ENCODE measurements at places on chromosomes 1 and 21.

DNA sequence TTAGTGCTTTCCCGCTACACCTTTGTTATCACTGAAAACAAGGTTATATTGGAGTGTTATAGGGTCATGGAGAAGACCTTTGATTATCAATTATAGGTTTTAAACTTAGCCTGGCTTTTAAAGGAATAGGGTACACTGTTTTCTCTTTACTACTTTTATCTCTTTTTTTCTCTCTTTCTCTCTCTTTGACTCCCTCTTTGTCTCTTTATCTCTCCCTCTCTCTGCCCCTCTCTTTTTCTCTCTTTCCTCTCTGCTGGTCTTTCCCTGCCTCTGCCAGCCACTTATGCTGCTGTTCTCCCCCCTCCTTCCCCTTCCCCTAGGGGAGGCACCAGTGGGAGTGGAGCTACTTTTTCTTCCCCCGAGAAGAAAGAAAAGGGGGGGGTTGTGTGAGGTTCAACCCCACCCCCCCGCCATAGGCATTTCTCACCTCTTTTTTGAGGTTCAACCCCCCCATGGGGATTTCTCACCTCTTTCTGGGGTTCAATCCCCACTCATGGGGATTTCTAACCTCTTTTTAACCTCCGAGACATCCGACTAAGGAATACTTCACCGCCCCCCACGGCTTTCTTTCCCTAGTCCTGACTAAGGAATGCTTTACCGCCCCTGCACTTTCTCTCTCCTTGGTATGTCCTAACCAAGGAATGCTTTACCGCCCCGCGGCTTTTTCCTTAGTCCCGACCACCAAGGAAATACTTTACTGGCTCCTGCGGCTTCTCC lies 17.2 kb upstream of the ZBTB8B start:
- no peak for ATAC-seq

DNA sequence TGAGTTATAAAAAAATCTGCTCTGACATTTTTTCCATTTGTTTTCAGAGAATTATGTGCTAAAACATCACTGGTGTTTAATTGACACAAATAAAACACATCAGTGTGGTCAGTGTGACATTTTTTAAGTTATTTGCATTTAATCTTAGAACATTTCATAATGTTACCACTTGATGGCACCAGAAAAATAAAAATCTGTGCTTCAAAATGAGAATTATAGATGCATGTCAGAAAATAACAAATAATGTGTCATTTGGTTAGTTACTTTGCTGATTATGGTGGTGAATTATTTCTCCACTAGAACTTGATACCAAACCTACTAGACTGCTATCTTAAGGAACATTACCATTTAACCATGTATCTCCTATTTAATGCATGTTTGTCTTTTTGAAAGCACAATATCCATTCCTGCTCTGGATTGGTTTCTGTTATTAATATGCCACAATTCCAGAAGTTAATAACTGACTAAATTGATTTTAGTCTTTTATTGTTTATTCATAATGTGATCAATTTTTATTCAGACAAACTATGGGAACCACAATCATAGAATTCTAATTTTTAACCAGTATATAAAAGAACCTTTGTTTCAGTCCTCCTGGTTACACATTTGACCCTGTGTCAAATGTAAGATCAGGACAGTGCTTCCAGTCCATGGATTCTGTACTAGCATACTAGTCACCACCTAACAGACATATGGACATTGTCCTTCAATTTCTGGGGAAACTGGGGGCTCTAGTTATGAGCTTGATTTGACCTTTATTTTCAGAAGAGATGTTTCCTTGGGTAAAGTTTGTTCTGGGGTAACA lies 81.0 kb downstream of the RPS6KC1 start:
- no peak for ATAC-seq

- ATAC-seq: no peak
These were observed 167.7 kb upstream of the USP24 start for GRCh38 chr1:55382806-55383305.

- ATAC-seq: peak; percentile 55
These were observed 161.2 kb downstream of the RUNX1 start for GRCh38 chr21:34887725-34888568.

DNA sequence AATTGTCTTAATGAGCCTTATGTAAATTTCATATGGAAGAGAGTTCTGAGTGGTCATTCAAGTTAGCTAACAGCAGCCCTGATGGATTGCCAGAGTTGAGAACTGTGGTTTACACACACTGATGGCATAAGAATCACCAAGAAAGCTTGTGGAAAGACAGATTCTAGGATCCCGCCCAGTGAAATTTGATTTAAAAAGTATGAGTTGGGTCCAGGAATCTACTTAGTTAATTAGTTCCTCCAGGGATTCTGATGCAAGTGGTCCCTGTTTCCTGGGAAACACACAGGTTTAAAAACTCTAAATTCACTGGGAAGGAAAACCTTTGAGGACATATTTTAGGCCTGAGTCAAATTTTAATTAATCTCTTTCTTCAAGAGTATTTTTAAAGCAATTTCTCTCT lies 144.3 kb downstream of the NTPCR start:
- ATAC-seq: no peak

- peak; percentile 62 for ATAC-seq
These were observed 71.4 kb downstream of the DIRAS3 start for GRCh38 chr1:67978890-67979516.
